ENCODE measurements at places on chromosomes 4 and X.

GRCh38 chrX:115493015-115493414, 68.0 kb upstream of the PLS3 start:
- DNase-seq = no peak

DNA sequence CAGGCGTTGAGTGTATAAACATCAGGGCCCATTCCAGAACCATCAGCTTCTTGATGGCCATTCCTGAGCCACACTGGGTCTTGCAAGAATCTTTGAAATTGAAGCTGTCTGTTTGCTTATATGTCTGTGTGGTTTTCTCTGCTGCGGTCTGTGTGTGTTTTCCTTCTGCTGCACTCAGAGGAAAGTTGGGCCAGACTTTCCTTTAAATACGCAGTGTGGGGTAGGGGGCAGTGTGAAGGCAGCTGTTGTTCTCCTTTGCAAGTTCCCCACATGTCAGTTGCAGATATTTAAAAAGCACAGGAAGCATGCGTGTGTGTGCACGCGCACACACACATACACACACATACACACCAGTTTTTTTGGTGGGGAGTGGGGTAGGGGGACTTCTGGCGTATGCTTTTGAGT, 32.1 kb downstream of the CCKAR start:
- DNase-seq = peak; percentile 17

GRCh38 chrX:39008549-39008948, 207.3 kb downstream of the MID1IP1 start:
- DNase-seq = no peak

DNA sequence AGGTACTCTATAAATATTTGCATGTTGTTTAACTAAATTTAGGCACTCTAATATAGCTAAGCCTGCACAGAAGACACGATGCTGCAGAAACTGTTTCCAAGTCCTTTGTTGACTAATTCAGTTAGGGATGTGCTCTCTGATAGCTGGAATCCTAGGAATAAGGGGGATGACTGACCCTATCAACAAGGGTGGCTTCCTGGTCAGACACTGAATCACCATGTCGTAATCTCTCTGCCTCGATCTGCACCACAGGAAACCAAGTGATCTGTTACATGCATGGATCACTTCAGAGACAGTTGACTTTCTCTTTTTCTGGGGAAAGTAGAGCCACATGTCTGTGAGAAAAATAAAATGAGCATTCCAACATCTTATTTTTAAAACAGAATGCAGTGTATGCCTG, 169.1 kb downstream of the GUCY2F start:
- DNase-seq = peak; percentile 28

GRCh38 chr4:35252866-35253265, 991.4 kb downstream of the ARAP2 start:
- peak; percentile 77 for DNase-seq

DNA sequence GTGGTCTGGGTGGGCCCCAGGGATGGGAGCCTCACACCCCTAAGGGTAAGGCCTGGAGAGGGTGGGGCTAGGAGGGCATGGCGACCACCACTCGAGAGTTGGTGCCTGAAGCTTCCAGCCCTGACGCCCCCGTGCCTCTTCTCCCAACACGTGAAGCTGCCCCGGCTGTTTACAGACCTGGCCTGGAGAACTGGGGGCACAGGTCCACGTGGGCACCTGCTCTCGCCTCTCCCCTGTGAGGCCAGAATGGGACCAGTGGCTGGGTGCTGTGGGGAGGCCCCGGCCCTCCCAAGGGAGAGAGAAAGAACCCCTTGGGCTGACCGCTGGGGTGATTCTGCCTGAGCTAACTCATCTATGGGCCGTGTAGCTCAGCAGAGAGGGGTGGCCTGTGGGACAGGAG, 15.5 kb downstream of the NAT8L start:
- no peak for DNase-seq

DNA sequence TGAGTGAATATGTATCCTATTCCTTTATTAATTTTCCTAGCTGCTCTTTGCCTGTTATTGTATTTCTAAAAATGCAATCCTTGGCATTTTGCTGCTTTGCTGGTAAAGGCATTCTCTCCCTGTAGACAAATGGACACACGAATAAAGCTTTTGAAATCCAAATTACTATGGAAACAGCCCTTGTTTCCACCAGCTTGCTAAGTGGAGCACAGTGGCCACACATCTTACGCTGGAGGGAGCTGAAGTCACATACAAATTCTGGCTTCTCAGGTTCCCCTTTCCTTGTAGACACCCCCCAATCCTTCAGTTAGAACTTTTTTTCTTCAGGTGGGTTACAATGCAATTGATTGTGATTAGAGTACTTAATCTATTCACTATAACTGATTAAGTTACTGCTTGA, 66.2 kb downstream of the AGA start:
- no peak for DNase-seq

- DNase-seq = no peak
Measured at GRCh38 chr4:101136373-101137370, 210.7 kb downstream of the PPP3CA start.

- no peak for DNase-seq
Measured at GRCh38 chr4:177285953-177286352, 23.7 kb upstream of the NEIL3 start.

- no peak for DNase-seq
Measured at GRCh38 chrX:31092476-31092875, 20.6 kb upstream of the FTHL17 start.

DNA sequence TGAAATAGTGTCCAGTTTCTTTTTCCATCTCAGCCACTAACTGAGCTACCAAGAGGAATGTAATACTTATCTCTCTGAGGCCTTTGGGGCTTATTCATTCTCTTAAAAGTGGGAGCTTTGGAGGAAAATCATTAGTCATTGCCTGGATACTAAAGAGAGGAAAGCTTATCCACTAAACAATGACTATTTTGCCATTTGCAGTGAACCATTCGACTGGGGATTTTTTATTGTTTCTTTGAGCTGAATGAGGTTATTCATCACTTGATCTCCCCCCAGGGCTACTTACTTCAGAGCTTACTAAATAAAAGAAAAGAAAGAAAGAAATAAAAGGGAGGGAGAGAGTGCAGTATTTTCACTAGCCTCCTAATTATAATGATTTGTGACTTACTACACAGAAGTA, 1329.5 kb upstream of the TENM3 start:
- peak; percentile 87 for DNase-seq

DNA sequence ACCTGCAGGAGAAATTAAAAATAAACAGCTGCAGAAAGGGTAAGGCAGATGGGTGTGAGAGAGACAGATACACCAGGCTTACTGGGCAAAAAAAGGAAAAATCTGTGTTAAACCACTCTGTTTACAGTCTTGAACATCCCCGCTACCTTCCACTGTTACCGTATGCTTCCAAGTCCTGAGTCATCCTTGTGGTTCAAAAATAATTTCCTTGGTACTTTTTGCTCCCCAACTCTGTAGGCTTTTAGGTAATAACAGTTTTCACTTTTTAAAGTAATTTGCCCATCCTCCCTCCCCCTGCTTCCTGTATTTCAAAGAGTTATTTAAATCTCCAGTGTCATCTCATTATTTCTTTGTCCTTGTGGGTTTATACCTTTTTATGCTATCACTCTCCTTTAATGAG, 210.1 kb upstream of the FAT4 start:
- DNase-seq = peak; percentile 20

DNA sequence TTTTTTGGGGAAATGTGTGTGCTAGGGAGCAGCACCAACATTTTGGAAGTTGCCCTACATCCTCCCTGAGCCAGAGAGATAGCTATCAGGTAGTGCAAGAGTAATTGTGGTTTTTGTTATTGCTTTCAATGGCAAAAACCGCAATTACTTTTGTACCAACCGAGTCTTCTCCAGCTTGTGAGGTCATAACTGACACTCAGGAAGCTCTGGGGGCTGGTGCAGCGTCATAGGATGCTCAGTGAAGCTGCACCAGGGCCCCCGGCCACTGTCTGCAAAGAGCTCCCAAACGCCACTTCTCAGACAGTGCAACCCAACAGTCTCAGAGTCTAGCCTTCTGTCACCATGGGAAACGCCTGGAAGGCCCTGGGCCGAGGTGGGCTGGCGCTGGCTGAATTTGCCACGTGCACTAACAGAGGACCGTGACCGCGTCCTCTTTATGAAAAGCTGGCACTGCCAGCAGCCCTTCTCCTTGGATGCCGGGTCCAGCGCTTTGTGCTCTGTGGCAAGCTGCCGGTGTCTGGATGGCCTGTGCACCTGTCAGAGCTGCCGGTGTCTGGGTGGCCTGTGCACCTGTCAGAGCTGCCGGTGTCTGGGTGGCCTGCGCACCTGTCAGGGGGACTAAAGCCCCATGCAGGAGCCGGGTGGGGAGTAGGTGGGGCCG, 19.4 kb downstream of the SH3TC1 start:
- DNase-seq = no peak

GRCh38 chrX:123436512-123437136, 252.5 kb downstream of the GRIA3 start:
- no peak for DNase-seq

DNA sequence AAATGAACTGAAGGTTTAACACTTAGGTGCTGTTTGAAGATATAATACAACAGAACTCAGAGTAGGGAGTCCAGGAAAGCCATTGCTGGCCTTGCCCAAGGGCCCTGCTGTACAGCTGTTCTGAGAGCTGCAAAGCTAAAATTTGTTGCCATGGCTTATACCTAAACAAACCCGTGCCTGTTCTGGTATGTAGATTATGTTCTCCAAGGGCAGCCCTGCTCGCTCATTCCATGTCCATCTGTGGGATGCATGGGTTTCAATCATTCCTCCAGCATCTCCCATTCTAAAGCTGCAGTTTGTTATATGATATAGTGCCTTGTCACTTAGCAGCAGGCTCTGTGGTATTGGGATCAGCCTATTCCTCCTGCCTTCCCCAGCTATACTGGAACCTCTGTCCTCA, 80.8 kb upstream of the BMPR1B start:
- DNase-seq = no peak

DNA sequence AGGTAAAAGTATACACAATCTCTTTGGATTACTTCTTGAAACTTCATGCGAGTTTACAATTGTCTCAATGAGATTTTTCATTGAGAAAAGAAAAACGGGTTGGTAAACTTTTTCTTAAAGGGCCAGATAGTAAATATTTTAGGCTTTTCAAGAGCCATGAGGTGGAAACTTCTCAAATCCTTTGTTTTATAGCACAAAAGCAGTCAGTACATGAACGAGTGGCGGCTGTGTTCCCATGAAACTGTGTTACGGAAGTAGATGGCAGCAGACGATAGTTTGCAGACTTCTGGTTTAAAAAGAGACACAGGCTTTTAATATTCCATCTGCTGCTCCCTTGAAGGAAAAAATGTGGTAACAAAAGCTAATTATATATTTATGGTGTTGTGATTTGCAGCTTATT, 332.0 kb downstream of the TENM3 start:
- DNase-seq = no peak

- DNase-seq = no peak
Measured at GRCh38 chrX:124332481-124333424, at the start of gene TEX13D. Gene TEX13D (plus strand): TSS chrX:124332660. CDS start chrX:124332918, 258 bp downstream.

GRCh38 chr4:71537551-71538065, 198.8 kb downstream of the SLC4A4 start:
- no peak for DNase-seq

- DNase-seq = no peak
Measured at GRCh38 chr4:102404431-102404969, 59.2 kb upstream of the SLC39A8 start.

- no peak for DNase-seq
Measured at GRCh38 chr4:66091786-66092185, 421.5 kb upstream of the EPHA5 start.

- no peak for DNase-seq
Measured at GRCh38 chr4:795726-796119, 30.2 kb downstream of the CPLX1 start.

DNA sequence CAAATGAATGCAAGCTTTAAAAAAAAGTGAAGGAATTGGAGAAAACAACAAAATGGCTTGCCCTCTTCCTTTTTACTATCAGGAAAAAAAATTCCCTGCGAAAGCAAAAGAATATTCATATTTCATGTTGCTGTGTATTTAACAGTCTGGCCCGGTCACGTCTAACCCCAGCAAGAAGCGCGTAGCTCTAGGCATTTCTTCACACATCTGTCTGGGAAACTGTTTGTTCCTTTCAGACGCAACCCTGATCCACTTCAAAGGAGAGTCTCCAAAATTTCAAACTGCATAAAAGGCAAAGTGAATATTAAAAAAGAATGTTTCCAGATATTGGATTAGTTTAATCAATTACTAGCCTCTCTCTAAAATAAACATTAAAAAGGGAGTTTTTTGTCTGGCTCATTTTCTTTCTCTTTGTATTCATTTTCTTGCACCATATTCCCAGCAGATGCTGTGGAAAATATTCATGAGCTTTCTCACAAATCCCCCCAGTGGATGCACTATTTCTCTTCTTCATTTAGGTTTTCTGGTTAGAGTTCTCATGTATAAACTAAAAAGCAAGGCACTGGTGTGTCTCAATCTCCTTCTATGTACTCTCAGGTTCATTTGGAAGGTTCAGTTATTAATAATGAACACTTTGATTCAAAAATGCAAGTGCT, 145.3 kb downstream of the MID1 start:
- no peak for DNase-seq

GRCh38 chr4:143488687-143489086, 24.8 kb upstream of the SMARCA5 start:
- DNase-seq = no peak

DNA sequence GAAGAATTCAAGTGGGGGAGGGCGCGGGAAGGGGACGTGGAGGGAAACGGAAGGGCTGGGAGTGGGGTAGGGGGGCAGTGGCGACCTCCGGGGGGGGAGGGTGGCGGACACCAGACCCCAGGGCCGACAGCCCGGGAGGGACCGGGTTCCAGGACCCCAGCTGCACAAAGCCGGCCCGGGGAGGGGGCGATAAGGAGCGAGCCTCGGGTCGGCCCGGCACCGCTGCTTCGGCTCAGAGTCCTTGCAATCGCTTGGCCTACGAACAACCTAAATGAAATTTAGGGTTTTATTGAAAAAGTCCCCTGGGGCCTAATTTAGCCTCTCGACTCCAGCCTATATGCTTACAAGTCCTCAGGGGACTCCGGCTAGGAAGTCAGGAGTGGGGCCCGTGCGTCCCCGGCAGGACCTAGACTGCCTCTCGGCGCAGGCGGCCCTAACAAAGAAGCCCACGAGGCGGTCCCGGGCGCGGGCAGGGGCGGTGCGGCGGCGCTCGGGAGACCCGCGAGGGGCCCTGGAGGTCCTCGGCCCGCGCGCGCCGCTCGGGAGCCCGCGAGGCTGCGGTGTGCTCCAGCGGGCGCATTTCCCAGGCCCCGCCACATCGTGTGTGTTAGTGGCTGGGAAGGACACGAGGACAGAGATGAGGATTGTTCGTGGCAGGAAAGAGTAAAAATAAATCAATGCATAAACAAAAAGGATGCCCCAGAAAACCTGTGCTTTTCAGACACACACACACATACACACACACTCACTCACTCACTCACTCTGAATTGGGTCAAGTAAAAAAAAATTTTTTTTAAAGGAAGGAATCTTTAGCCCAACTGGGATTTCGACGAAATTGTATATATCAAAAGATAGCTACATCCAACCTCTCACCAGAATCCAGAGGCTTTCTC, 70.0 kb downstream of the MGST2 start:
- DNase-seq = no peak

Measured in HT1080 (cell line).